ENCODE measurements at places on chromosomes 4 and X.

GRCh38 chr4:2340272-2341061 lies 78.0 kb downstream of the ZFYVE28 start:
- DNase-seq, result no peak

- no peak for DNase-seq
These were observed 38.6 kb upstream of the CRMP1 start for GRCh38 chr4:5931526-5931925.

DNA sequence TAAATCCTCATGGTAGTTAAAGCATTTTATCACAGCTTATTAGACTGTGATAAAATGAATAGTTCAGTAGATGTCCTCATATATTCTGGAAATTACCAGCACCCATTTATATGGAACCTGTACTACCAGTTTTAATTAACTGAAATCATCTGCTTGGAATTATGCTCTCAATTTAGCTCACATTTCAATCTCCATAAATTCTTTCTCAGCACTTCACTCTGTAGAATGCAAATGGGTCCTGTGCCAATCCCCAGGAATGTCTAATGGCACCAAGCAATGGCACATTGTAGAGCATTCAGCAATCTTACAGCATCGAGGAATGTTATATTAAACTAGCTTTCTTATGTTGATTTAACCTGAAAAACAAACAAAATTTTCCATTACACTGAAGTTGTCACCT lies 355.1 kb downstream of the PDHA2 start:
- no peak for DNase-seq

DNA sequence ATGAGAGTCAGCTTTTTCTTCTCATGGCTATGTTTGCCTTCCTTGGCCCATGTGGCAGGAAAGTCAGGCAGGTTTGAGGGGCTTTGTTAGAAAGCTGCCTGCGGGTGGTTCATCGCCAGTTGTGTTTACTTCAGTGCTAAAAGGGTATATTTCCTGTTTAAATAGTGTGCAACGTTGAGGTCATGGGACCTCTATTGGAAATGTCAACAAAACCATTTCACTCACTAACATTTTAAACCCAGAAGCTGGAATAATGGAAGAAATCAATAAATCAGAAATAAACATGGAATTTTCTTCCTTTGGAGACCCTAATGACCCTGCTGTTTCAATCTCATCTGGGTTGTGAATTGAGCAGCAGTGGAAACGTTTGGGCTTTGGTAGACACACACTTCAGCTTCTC lies 185.8 kb downstream of the ANKRD50 start:
- no peak for DNase-seq

- DNase-seq, result no peak
These were observed 182.4 kb upstream of the LCORL start for GRCh38 chr4:18203966-18204365.

DNA sequence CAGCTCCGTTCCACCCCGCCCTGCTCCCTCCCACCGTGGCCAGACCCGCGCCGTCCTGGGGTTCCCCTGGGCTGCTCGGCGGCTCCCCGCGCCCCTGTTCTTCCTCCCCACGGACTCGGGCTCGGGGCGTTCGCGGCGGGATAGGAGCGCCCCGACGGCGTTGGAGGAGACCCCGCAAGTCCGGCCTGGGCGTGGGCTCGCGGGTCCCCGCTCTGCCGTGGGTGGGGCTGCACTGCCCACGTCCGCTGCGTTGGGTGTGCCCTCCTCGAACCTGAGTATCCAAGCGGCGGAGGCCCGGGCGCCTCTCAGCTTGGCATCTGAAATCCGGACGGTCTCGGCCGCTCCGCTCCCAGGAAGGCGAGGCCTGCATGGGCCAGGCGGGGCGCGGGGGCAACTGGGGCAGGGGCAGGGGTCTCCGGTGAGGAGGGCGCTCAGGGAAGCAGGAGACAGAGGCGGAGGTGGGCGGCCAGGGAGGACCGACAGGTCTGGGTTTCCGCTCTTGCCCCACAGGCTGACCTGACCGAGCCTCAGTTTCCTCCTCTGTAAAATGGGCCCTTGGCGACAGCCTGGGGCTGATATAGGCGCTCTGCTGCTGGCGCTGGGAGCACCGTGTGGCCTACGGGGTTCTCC lies 12.0 kb upstream of the NAT8L start:
- DNase-seq, result no peak

- DNase-seq, result no peak
These were observed 91.6 kb downstream of the TSPAN7 start for GRCh38 chrX:38652934-38653442.

DNA sequence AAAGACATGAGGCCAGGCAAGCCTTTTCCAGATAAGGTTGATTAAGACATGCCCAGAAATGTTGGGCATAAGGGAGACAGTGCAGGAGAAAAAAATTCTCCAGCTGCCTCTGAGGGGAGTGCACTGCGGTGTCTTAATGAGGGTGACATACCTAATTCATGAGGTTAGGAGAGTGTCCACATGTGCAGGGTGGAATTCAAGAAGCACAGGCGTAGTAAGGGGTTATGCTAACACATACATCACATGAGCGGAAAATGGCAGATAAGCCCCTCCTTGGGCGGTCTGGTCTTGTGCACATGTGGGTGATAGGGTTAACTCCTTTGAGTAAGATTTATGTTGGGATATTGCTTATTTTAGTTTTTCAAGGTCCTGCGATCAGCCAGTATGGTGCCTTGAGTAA lies 122.4 kb downstream of the PHKA2 start:
- no peak for DNase-seq

DNA sequence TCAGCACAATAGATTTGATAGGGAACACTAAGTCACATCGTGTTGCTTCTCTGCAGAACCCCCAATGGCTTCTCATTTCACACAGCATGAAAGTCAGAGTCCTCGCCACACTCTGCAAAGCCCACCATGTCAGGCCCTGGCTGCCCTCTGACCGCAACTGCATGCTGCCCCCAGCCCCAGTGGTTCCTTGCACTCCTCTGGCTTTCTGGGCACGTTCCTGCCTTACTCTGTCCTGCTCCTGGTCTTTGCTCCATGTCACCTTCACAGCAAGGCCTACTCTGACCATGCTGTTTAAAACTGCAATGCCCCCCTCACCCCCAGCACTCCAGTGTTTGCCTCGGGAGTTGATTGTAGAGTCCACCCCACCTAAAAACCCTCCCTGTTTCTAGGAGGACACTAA lies 78.1 kb downstream of the EVC start:
- no peak for DNase-seq

- DNase-seq, result no peak
These were observed 24.9 kb downstream of the CCDC149 start for GRCh38 chr4:24887881-24888430.

DNA sequence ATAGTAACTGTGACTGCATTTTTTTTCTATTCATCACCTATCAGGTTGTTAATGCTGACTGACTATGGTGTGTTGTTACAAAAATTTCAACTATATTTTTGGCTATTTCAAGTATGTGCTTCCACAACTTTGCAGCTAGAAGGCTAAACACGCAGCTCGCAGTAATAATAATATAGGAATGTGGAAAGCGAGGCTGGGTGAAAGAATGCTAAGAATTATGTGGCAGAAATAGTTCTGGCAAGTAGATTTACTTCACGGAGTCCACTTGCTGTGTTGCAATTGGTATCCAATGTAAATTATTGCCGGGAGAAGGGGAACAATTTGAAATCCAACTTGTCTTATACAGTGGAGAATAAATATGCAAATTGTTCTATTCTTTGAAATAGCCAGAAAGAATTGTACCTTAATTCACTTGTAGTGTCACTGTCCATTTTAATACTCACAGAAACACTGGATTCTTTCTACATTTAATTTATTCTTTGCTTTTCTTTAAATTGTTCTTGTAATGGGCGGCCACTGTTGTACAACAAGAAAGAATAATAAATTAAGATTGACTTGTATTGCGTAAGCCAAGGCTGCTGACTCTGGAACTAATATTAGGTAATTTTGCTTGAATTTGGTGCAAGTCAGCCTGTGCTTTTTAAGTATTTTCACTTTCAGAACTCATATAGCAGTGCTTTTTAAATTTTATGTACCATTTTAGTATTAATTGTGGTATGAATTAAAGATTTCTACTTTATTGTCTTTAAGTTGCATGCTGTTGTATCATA lies 154.9 kb downstream of the FRMPD4 start:
- DNase-seq, result no peak

DNA sequence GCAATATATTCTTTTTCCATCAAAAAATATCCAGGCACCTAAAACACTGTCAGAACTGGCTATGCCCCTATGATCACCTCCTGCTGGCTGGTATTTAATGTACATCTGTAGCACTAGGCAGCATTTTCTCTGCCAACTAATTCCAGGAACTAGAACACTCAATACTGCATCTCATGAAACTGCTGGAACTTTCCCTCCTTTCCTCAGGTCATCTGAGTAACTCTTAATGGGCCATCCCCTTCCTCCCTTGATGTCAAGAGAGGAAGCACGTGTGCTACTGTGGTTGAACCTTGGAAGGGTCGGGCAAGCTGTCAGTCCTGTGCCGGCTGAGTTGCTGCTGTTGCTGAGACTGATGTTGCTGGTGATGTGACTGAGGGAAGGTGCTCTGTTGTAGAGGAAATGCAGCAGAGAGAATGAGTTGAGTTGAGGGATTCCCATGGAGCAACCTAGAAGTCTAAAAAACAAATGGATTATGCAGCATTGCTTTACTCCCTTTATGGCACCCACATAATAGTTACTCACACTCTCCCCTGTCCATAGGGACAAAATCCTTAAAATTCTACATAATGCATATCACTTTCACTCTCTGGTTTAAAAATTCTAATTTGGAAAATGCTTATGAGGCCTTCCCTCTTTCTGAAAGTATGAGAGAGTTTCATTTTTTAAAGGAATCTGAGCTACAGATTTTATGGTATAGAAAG lies 39.5 kb downstream of the TMEM165 start:
- DNase-seq, result no peak

DNA sequence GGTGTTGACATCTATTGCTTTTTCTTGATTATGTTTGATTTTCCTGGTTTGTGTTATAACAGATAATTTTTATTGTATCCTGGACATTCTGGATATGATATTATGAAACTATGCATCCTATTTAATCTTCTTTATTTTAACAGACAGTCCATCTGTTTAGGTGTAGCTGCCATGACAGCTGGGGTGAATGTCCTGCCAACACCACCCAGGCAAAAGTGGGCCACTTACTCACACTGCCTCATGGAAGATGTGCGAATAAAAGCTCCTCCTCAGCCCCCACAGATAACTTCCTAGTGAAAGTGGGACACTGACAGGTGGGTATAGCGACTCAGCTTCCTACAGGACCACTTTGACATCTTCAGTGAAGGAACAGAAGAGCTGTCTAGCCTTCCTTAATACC lies 18.4 kb upstream of the CNKSR2 start:
- no peak for DNase-seq

GRCh38 chr4:21811565-21811964 lies 137.0 kb downstream of the KCNIP4 start:
- DNase-seq, result no peak

GRCh38 chrX:2464677-2465166 lies 36.1 kb downstream of the DHRSX start:
- no peak for DNase-seq

- DNase-seq, result no peak
These were observed 64.5 kb upstream of the CHRNA9 start for GRCh38 chr4:40270609-40271008.

DNA sequence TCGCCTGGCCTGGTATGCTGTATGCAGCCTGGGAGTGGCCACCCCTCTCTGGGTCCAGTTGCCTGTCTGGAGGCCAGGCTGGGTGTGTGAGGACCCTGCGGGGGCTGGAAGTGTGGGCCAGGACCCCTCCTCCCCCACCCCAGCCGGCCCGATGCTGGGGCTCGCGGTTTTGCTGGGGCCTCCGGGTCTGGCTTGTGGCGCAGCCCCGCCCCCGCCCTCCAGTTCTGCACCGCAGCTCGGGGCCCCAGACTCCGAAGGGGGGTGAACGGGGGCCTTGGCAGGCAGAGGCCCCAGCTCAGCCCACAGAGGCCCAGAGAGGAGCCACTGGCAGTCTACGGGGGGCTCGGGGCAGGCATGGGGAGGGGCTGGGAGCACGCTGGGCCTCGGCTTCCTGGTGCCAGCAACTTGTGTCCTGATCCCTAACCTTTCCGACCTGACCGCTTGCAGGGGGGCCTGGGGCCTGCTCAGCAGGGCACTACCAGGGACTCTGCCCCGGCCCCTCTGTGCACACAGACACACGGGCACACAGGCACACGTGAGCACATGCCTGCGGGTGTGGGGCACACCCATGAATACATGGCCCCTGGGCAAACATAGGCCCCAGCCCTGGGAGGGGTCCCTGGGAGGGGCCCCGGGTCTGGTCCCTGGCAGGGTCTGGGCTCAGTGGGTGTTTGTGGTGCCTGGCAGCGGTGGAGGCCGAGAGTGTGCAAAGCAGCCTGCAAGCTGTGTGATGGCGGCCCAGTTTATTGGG lies 21.4 kb upstream of the FGFR3 start:
- no peak for DNase-seq

- no peak for DNase-seq
These were observed 3.7 kb downstream of the STATH start for GRCh38 chr4:69999420-69999819.

DNA sequence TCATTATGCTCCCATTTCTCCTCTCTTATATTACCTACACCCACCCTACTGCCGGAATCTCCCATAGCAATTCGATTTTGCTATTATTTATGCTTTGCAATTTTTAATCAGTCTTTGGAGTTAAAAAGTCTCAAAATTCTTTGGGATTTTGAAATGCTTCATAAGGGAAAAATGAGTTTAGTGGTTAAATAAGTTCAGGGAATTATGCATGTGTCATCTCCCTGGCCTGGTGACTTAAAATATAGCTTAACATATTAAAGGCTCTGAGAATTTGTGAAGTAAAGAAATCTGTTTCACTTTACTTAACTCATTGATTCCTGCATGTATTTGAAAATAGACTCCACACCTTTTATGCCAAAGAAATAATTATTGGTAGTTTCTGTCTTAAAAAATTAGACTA lies 185.1 kb upstream of the DIPK2B start:
- no peak for DNase-seq

- DNase-seq, result no peak
These were observed 654.9 kb upstream of the HTR2C start for GRCh38 chrX:113929004-113929403.

- DNase-seq, result no peak
These were observed 397.7 kb downstream of the IL15 start for GRCh38 chr4:142034101-142034500.

GRCh38 chrX:51894697-51895336 lies 1.4 kb downstream of the MAGED1 start:
- no peak for DNase-seq

DNA sequence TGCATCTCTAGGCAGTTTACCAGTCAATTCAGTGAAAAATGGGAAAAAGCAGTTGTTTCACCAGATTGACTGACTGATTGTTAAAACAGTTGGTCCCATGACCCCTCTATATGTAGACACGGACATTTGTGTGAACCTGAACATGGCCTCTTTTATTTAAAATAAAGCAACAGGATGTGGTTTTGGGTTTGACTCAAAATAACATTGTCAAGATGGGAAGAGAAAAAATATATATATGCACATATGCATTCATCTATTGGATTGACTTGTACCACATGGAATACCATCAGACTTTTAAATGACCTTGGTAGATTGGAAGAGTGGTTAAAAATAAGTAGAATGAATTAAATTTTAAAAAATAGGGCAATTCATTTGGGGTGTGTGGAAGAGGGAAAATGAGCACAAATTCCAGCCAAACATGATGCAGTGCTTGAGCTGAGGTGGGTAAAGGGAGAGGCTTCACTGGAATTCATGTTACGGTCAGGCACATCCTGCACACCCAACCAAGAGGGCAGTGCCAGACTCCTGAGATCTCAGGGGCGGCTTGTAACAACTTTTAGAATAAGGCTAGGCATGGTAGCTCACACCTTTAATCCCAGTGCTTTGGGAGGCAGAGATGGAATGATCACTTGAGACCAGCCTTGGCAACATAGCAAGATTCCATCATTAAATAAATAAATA lies 560.7 kb upstream of the TENM3 start:
- DNase-seq, result no peak
